ENCODE measurements at places on chromosomes 5 and 9.

GRCh38 chr5:137415231-137415681 lies 83.9 kb downstream of the SPOCK1 start:
- DNase-seq: no peak

DNA sequence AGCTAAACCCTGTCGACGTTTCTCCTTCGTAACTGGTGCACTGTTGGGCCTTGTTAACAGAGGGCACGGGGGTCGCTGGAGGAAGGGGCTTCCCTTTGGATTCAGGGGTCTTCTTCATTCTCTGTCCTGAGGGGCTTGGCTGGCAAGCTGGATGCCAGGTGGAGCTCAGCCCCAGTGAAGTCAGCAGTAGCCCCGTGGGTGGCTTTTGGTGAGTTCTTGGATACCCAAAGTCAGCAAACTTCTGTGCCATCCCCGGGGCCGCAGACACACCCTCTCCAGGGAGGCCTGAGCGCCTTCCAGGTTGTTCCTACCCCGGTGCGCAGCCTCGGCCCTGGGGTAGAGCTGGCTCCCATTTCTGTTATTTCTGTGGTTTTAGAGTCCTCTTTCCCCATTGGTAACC lies 12.3 kb upstream of the OBP2A start:
- DNase-seq: no peak

DNA sequence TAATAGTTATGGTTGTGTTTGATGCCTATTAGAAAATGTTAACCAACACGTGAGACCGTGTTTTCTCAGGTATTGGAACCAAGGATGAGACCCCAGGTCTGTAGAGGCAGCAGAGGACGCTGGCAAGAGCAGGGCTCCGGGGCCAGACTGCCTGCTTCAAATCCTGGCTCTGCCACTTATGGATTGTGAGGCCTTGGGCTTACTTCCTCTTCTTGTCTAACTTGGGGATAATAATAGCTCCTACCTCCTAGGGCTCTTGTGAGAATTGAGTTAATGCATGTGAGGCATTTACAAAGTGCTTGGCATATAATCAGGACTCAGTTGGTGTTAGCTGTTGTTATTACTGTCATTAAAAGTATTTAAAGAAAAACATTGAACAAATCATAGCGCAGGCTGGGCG lies 85.5 kb upstream of the PITX1 start:
- DNase-seq: no peak

GRCh38 chr5:29697278-29697677 lies 1496.2 kb upstream of the CDH6 start:
- no peak for DNase-seq
